K562 (cell line): ENCODE measurements at places on chromosomes 3 and 15.

DNA sequence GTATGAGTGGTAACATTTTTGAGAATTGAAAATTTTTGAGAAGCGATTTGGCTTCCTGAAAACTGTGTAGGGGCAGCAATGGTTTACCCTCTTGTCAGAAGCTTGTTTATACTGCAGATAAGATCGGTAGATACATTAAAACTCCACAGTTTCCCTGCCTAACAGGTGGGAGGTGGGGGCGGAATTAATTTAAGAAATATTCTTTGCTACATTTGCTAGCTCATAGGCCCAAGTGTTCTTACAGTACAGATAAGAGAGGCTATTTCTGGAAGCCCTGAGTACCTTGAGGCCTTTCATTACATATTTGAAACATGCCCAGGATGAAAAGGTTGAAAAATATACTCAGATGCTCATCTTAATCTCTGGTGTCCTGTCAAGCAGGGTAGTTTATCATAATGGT, 285.5 kb downstream of the UBE2E2 start:
- no peak for DNase-seq

DNA sequence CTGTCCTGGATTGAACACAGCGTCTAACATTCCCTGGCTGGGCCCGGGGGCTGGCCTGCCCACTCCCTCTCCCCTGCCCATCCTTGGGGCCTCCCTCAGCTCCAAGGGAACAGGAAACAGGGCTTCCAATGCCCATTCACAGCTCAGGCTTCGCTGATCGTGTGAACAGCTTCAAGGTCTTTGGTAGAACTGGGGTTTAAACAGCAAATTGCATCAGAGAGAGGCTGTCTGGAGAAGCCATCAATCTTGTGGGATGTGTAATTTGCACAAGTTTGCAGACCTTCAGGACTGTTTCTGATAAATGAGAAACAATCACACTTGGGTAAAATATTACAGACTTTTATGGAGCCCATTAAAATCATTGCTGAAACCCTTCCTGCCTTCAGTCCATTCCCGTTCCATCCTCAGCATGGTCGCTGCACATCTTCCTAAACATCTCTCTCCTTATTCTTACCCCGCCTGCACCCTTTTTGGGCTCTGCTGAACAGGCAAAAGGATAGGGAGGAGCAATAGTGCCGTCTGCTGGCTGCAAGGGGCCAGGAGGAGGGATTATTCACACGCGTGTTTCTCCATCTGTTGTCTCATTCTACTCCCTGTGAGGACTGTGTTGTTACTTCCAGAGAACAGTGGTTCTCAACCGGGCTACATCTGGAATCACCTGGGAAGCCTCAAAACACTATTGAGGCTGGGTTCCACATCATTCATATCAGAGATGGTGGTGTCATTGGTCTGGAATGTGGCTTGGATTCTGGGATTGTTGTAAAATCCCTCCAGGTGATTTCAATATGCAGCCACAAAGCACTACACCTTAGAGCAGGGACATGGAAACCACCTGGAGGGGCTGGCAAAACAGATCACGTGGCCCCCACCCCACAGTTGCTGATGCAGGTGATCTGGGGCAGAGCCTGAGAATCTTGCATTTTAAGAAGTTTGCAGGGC, 116.3 kb downstream of the CLSTN2 start:
- peak; percentile 17 for DNase-seq

GRCh38 chr15:80456517-80457492, 52.6 kb downstream of the ARNT2 start:
- no peak for DNase-seq

GRCh38 chr3:14750650-14751049, 68.1 kb upstream of the FGD5 start:
- no peak for DNase-seq

- no peak for DNase-seq
Measured at GRCh38 chr15:44034334-44034733, 160.7 kb downstream of the FRMD5 start.

DNA sequence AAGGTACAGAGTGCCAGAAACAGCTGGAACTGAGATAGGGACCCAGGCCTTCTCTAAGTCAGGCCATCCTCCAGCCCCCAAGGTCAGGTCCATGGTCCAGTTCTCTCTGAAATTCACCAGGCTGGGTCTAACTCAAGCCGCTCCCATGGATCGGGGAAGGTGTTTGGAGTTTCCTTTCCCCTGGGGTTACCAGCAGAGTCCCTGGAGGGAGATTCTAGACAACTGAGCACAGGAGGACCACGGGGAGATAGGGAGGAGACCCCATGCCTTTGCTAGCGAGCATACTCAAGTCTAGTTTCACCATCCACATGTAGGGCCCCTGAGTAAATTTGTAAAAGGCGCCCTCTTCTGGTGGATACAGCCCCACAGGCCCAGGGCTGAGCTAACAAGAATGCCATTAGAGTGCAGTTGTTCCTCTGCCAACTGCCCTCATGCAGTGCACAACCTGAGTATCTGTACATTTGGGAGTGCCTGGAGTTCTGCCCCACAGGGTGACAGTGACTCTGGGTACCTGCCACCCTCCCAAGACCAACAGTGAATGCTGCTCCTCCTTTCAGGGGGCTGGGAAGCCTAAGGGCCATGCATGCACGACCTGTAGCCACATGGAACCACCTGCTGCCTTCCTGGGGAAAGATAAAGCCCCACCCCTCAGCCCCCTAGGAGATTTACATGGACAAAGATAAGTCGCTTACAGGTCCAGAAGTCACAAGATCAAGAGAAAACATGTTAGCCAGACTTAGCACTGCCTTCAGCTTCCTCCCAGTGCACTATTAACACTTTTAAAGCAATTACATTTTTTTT, 89.0 kb downstream of the IQSEC1 start:
- DNase-seq: peak; percentile 89

GRCh38 chr3:52277972-52278509, 408 bp downstream of the WDR82 start:
- peak; percentile 66 for DNase-seq

GRCh38 chr15:42788725-42789124, 51.8 kb upstream of the CDAN1 start:
- no peak for DNase-seq

GRCh38 chr15:80207887-80208286, 44.1 kb downstream of the CTXND1 start:
- DNase-seq: no peak

GRCh38 chr15:69504352-69505040, 51.9 kb downstream of the RPLP1 start:
- DNase-seq: no peak

DNA sequence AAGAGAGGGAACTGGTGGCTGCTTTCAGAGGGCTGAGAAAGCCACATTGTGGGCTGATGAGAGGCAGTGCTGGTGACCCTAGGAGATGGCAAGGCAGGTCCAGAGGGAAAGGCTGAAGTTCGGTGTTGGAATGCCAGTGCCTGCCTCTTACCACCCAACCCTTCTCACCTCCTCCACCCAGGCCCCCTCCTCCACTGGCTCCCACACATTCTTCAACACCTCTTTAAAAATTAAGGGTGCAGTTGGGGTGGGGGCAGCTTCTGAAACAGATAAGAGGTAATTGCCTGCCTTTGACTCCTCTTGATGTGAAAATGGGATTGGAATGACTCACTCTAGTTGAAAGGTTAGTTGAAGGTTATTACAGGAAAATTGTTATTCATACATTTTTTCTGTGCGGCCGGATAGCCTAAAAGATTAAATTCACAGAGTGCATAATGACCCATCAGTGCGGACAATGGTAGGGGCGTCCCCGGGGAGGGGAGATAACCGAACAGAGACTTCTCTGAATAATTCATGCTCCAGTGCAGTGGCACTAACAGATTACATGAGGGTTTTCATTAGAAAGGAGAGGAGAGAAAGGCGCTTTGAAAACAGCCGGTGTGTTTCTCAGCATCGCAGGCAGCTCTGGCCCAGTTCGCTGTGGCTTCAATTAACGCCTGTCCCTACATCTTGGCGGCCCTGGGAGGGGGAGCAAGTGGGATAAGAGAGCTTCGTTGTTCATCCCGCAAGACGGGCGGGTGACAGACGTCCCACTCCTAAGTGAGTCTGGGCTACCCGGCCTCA, 212.4 kb downstream of the TLE3 start:
- no peak for DNase-seq

DNA sequence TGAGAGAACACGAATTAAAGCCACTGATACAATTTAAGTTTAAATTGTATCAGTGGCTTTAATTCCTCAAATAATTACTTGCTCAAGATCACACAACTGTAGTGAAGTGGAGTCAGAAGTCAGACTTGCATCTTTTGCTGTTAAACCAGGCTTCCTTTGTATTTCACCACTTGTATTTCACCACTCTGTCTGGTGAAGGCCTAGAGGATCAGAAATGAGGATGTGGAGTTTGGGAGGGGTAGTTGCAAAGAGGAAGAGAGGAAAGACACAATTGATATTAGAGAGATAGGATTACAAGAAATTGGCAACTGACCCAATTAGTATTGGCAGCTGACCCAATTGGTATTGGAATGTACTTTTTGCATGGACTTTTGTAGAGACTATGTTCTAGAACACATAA, 288.1 kb upstream of the GPR149 start:
- no peak for DNase-seq

- DNase-seq: no peak
Measured at GRCh38 chr3:87161013-87161412, 66.1 kb upstream of the CHMP2B start.

GRCh38 chr15:66833371-66833770, 131.3 kb downstream of the SMAD6 start:
- DNase-seq: no peak

DNA sequence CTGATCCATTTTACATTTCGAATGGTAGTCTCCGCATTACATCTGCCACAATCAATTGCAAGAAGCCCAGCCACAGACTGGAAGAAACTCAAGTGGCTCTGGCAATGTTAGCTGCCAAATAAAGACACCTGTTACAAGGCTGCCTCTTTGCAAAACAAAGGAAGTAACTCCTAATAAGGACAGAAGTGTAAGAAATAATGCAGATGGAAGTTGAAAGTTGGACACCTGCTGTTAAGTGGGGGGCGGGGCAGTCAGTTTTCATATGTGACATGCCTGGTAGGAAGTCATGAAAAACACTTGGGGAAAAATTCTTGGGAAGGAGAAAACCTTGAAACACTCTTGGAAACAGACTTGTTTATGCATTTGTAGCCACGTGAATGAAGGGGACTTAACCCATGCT, 54.1 kb upstream of the ATP2C1 start:
- DNase-seq: no peak

- DNase-seq: no peak
Measured at GRCh38 chr3:115428841-115429240, 194.5 kb upstream of the GAP43 start.

- no peak for DNase-seq
Measured at GRCh38 chr15:45891766-45892165, 256.9 kb downstream of the SQOR start.

GRCh38 chr15:55802600-55803376, 59.8 kb upstream of the PRTG start:
- no peak for DNase-seq

- no peak for DNase-seq
Measured at GRCh38 chr15:41561777-41562145, 2.7 kb downstream of the TYRO3 start.

GRCh38 chr15:37375519-37375918, 275.2 kb upstream of the MEIS2 start:
- no peak for DNase-seq

DNA sequence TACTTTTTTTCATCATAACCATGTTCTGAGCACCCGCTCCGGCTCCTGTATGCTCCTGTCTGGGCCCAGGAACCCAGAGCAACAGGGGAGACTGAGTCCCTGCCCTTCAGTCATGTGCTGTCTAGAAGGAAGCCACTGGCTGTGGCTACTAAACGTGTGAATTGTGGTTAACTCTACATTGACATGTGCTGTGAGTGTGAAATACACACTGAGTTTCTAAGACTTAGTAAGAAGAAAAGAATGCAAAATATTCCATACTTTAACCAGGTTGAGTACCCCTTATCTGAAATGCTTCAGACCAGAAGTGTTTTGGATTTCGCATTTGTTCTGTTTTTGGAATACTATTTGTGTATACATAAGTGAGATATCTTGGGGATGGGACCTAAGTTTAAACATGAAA, 42.8 kb upstream of the CGNL1 start:
- no peak for DNase-seq

DNA sequence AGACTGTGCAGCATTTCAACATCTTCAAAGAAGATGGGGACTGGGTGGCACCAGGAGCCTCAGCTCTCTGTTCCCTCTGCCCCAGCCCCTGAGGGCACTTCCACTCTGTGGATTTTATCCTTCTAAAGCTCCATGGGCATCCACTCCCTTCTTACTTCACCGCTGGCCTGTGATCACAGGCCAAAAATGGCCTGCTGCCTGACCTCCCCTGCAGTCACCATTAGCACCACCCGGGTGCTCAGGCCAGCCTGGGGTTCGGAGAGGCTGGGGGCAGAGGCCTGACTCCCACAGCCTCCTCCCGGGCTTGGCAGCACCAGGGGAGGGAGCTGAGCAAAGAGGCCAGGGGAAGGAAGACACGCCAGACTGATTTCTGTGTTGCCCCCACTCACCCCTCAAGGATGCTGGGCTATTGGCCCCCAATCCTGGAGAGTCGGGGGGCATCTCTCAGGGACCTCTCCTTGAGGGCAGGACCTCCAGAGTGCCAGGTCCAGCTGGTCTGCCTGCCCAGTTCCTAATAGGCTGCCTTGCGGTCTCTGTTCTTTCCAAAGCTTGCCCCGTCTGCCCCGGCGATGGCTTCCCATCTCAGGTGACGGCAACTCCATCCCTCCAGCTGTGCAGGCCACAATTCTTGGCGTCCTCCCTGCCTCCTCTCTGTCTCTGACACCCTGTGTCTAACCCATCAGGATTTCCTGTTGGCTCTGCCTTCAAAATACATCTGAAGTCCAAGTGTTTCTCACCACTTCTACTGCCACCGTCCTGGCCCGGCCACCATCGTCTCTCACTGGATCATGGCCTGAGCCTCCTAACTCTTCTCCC, 67.1 kb downstream of the EXOG start:
- no peak for DNase-seq

- DNase-seq: no peak
Measured at GRCh38 chr15:62165104-62165792, at the start of gene C2CD4B. Gene C2CD4B (minus strand): TSS chr15:62165285. CDS start chr15:62164984, 301 bp downstream.

GRCh38 chr3:152048831-152049230, 175.4 kb downstream of the SUCNR1 start:
- no peak for DNase-seq

GRCh38 chr3:58658508-58658907, 8.1 kb downstream of the FAM3D start:
- peak; percentile 11 for DNase-seq

DNA sequence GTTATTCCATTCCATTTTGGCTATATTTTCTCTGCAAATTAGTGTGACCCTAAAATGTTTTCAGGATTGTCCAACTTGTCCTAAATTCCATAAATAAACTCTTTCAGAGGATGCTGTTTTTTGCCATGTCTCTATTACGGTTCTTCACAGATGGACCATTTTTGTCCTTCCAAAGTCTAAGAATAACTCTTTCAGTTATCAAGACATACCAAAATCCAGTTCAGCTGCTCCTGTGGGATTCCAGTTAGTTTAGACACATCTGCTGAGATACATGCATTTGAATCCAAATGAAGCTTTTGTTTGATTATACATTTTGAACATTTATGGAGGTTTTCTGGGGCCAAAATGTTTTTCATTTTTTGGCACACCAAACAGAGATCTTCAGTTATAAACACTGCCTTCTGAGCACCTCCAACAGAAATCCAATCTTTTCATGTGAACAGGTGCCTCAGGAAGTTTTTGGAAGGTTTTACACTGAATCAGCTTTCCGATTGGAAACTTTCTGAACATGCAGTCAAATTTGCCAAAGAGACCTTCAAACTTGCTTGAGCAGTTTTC, 80.7 kb downstream of the TIGIT start:
- no peak for DNase-seq
